ENCODE measurements at places on chromosomes 16 and 17.

DNA sequence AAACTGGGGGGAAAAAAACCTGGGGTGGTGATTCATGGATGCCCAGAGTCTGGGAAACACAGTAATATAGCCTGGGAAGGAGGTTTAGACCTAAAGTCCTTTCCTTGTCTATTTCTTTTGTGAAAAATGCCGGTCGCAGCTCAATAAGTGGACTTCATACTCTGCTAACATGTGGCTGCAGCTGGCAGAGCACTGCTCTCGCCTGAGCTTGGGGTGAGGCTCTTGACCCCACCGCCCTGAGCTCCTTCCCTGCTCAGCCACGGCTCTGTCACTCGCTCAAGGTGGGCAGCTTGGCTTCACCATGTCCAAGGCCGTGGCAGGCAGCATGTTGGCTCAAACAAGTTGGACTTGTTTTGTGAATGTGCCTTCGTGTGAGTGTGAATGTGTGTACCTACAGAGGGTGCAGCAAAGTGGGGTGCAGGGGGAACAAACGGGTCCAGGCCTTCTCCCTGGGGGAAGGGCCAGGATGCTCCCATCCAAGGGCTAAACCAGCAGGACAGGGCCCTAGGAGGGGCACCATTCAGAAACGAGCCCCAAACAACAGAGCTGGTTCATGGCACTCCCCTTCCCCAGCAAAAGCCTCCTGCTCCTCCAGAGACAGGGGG lies 4.9 kb downstream of the FA2H start:
- DNase-seq, result no peak

DNA sequence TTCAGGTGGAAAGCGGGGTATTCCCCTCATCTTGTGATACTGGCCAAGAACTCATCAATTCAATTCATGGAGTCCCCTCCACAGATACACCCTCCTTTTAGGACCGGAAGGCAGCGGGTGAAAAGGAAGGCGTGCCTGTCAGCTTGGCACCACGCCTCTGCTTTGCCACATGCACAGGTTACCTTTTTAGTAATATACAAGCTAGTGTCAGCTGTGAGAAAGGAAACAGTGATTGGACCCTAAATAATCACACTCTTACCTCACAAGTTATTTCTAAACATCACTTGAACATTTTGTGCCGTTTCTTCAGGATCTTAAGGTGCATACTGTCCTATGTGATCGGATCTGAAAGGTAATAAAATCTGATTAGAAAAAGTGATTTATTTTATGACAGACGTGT lies 15.7 kb downstream of the ZDHHC7 start:
- no peak for DNase-seq

- no peak for DNase-seq
These were observed 11.6 kb upstream of the LYRM9 start for GRCh38 chr17:27904534-27905446.

DNA sequence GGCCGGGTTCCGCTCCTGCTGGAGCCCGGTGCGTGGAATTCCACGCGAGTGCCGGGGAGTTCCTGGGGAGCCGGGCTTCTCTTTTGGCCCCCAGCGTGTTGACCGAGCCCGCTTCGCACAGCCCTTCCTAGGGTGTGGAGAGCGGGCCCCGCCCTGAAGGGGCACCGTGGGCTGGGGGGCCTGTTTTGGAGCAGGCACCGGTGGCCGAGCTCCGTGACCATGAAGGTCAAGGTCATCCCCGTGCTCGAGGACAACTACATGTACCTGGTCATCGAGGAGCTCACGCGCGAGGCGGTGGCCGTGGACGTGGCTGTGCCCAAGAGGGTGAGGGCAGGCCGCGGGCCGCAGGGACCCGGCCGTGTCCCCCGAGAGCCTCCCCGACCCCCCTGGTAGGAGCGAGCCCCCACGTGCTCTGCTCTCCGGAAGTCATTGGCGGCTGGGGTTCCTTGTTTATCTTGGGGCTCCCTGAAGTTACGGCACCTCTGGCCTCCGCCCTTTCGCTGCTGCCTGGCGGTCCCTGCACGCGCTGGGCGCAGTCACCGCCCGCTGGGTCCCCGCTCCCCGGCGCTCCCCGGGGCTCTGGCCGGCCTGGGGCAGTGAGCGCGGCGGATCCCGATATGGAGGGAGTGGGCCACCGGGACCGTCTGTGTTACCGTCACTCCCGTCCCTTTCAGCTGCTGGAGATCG lies 528 bp downstream of the HAGHL start:
- no peak for DNase-seq

GRCh38 chr17:78134899-78135385 lies 4.4 kb downstream of the TMC8 start:
- no peak for DNase-seq

DNA sequence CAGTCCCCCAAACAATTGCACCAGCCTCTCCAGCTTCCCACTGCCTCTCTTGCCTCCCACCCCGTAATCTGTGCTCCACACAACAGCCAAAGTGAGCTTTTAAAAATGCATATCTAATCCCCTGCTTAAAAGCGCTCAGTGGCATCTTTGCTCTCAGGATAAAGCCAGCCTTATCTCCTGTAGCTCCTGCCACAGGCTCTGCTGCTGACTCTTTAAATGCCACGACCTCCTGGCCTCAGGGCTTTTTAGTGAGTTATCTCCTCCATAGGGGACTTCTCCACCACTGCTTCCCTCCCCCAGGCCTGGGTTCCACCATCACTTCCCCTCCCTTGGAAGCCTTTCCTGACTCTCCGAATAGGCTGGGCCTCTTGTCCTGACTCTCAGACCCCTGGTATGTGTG lies 98.6 kb downstream of the GNAO1 start:
- DNase-seq, result no peak

DNA sequence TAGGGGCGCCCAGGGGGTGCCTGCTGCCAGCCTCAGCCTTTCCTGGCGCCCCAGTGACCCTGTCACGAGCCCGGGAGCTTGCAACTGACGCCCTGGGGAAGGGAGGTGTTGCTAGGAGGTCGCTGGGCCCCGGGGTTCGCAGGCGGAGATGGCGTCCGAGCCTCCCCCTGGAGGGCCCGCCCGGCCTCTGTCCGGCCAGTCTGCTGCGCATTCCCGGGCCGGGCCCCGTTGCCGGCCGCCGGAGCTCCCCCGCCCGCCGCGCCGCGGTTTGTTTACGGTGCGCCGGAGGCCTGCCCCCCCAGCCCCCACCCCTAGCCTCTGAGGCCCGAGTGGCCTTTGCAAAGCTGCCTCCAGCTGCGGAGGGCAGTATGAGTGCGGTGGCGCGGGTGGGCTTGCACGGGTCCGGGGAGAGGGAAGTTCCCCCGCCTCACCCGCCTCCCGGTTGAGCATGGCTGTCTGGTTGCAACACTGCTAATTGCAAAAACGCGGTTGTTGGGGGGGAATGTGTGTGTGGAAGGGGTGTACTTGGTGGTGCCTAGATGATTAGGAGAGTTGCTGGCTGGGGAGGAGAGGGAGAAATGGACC lies 514 bp downstream of the THRA start:
- no peak for DNase-seq

Measured in kidney tubule cell (primary cell).